ENCODE measurements at places on chromosomes 6 and 20.
A peak's percentile ranks its signal among the peaks of the same experiment; 100 is the strongest.

GRCh38 chr20:60255415-60255814 lies 297.2 kb downstream of the CDH26 start:
- DNase-seq: no peak

DNA sequence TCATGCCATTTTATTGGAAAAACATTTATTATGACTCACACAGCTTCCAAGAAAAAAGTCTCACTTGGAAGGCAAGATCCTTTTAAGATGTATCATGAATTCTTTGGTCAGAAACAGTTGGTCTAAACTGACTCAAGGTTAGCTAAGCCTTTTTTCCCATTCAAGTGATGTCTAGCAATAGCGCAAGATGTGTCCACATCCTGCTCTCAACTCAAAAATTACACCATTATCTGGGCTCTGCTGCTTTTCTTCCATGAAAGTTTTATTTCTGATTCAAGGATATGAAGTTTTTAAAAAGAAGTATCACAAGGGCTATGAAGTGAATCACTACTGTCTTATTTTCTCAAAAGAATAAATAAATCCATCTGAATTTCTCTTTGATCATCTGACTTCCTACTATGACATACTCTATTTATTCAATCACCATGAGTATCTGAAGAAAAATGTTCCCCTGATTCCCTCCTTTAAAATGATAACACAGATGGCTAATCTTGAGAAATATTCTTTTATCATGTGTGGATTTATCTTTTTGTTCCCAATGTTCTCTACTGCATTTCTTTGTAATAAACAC lies 139.2 kb downstream of the AHI1 start:
- peak; percentile 95 for DNase-seq

DNA sequence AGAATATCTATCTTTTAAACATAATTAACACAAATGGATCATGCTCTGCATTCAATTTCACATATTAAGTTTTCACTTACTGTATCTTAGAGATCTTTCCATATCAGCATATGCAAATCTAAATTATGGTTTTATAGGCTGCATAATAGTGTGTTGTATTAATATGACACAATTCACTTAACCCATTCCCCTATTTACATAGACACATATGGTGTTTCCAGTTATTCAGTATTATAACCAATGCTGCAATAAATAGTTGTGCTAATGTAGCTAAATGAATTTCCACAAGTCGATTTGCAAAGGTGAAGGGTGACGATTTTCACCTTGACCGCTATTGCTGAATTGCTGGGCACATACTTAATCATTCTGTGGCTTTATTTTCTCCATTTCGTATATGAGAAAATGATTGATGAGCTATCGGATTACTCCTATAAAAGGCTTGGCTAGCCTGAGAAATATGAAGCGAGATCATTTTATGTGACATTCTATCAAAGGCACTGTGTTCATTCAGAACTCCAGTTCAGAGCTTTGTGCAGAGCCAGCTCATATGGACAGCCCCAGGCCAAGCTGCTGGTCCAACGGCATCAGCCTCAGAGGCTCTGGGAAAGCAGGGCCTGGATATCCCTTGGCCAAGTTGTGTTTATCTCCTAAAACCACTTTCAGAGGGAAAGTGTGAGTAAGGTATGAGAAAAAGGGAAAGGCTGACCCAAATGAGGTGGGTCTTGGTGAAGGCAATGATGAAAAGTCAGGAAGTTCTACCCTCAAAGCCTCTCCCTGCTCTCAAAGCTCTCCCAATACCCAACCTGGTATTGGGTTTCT lies 50.8 kb downstream of the GFOD1 start:
- no peak for DNase-seq

DNA sequence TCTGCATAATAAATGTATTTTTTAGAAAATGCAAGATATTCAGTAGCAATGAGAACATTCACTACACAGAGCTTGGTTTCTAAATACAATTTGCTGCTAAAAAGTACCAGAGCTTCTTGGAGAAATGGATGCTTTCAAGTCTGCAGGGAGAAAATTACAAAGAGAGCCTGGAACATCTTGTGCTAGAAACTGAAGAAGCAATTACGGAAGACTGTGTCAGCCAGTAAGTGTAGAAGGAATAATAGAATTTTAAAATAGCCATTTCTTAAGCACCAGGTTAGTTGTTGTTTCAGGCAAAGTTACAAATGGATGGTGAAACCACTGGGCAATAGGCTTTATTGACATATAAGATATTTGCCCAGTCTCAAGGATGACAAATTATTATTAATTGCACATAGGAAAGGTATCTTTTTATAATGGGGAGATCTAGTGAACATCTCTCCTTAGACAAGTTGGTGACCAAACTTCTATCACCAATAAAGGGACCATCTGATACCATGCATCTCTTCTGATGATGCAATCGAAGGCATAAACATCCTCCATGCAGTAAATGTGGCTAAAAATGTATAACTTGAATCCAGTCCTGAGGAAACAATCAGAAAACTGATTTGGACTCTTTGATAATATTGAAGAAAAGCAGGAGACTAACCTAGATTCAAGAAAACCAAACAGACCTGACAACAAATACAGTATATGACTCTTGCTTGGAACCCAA lies 81.7 kb downstream of the ARHGAP18 start:
- no peak for DNase-seq

- no peak for DNase-seq
Measured at GRCh38 chr6:142945446-142946180, 637 bp upstream of the HIVEP2 start.

DNA sequence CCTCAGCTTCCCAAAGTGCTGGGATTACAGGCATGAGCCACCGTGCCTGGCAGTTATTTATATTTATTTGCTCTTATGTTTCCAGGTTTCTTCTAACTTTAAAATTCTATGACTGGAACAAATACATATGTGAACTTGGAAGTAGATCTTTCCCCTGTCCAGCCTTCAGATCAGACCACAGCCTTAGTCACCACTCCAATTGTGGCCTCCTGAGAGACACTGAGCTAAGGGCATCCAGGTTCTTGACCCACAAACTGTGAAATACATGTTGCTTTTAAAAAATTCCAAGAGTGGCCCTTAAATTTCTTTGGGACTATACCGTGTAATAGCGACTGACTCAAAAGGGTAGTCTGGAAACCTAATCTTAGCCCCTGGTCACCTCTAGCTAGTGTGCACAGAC lies 1.5 kb upstream of the ADGRG6 start:
- DNase-seq: no peak

GRCh38 chr6:4612636-4613171 lies 163.5 kb upstream of the CDYL start:
- no peak for DNase-seq

DNA sequence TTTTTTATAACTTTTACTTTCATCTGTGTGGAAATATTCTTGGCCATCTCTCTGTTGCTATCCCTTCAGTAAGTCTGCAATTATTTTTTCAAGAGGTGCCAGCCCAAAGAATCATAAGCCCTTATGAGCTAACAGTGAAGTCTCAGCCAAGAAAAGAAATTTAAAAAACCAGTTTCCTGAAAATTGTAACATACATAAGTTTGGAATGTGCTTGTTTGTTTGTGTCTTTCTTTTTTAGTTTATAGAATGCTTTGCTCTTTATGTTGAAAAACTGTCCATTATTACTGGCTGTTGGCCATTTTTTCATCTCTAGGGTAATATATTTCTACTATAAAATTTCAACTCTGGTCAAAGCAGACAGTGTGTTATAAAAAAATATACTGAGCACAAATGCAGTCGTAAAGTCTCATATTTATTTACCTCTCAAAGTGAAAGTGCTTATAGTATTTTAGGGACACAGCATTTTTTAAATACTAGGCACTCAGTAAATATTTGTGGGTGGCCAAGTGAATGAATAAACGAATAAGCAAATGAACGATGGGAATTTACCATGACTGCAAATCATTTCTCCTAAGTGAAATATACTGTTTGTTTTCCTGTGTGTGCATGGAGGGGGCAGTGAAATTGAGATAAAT lies 659.7 kb downstream of the KIF16B start:
- no peak for DNase-seq

- no peak for DNase-seq
Measured at GRCh38 chr6:110181131-110182030, 1.2 kb downstream of the CDC40 start.

DNA sequence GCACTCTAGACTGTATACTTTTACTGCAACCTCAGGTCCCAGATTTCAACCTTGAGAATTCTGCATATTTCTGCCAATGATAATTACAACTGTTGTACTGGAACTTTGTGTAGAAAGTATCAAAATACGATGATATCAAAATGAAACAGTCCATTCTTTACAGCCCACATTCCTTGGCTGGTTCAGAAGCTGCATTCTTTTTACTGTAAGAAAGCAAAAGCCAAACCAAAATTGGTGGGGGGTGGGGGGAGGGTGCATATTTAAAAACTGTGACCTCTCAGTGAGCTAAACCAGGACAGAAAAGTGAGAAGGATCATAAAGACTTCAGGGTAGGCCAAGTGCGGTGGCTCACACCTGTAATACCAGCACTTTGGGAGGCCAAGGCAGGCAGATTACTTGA lies 41.8 kb upstream of the UBR2 start:
- no peak for DNase-seq

DNA sequence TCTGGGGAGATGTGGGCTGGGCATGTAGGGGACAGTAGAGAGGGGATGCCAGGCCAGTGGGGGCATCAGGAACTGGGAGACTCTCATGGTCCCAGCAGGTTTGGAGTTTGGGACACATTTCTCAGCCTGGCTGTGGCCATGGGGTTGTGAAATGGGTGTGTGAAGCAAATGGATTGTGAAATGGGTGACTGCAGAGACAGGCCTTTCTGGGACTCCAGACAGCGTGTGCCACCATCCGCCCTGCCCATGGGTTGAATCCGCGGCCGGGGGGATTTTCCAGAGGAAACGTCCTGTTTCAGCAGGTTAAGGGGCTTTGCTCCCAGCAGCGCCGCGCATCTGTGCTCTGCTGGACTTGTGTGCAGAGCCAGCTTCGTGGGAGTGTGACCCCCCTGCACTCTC lies 3.7 kb upstream of the PMEPA1 start:
- DNase-seq: no peak

- no peak for DNase-seq
Measured at GRCh38 chr6:132122176-132122575, 171.0 kb upstream of the CCN2 start.

DNA sequence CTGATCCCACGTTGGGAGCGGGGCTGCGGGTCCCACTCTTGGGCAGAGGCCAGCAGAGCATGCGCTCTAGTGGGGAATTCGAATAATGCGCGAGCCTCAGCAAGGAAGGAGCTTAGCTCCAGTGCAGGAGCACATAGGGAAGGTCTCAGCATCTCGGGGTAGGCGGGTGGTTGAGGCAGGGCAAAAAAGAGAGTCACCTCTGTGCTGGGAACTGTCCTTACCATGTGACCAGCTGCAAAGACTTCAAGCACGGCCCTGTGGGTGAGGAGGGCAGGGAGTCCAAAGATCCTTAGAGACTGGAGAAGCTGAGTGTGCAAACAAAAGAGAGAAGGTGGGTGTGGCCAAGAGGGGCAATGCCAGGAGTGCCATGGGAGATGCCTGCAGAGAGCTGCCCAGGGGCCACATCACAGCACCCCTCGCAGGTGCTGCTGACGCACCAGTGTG lies 79.2 kb upstream of the CD93 start:
- DNase-seq: no peak

DNA sequence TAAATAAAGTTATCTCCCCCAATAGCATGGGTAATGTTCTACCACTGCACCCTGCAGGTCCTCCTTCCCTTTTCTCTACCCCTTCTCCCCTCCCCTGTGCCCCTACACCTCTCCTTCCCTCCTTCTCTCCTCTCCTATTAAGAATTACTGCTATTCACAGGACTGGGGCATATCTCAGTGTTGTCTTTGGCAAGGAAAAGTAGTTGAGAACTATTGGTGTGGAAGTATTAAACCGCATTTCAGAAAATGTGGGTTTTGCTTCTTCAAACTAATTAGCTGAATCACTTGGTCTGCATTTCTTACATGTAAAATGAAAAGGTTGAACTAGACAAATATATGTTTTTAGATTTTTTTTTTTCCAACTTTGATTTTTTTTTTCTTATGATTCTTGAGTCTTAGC lies 296.3 kb downstream of the CDKAL1 start:
- no peak for DNase-seq

DNA sequence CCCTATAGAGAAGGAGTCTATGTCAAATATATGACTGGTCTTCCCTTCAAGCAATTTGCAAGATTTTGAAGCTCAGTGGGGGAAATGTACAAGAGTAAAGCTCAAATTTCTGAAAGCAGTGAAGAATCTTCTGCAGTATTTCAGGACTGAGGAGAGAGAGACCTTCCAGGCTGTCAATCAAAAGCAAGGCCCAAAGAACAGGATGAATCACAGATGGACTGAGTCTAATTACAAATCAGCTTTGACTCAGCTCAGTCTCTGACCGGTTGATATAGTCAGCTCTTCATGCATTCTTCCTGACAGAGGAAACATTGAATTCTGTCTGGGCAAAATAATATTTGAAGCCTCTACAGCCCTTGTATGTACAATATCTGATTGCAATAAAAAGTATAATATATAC lies 7.7 kb upstream of the HTR1B start:
- no peak for DNase-seq

GRCh38 chr6:10956776-10957175 lies 69.9 kb downstream of the SYCP2L start:
- DNase-seq: no peak

GRCh38 chr20:5544175-5544574 lies 206.0 kb upstream of the SHLD1 start:
- no peak for DNase-seq

DNA sequence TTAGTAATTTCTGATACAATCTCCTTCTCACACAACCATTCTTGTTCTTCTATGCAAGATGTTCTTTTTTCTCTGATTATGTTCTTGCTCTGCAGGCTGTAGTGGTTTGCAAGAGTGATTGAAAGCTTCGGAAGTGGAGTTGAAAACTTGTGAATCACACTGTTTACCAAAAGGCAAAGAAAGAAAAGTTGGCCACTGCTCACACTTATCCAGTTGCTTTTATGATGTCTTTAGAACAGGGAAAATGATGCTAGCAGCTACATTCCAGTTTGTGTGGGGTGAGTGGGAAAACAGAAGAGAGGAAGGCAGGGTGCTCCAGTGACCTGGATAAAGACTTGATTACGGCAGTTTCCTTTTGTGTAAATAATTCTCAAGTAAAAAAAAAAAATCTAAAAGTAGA lies 583.3 kb downstream of the TENT5A start:
- peak; percentile 43 for DNase-seq

DNA sequence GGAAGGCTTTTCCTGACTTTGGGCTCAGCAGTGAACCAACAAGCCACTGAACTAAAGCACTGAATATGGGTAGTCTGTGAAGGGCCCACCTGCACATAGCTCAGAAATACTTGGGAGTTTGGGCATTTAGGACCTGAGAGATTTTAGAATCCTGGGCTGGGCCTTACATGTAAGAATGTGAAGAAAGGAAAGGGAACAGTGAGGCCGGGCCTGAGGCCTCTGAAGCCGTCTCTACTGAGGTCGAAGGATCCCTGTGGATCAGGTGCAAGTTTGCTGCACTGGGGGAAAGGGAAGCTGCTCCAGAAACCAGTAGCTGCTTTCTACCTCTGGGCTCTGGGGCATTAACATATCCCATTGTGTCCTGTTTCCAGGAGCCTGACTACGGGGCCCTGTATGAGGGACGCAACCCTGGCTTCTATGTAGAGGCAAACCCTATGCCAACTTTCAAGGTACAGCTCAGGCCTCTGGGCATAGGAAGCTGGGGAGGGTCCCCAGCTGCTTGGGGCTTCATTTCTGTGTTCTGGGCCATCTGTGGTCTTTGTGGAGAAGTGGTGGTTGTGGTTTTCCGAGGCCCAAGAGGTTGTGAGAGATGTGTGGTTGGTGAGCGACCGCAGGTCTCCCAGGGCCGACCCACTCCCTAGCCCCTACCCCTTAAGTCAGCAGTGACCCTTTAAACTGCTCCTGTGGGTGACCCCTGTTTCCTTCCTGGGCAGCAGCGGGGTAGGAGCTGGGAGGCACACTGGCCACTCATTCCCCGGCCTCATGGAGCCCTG lies 30.3 kb downstream of the PLCG1 start:
- no peak for DNase-seq

- DNase-seq: no peak
Measured at GRCh38 chr6:144150710-144151657, 667 bp downstream of the STX11 start.
